Esophagus mucosa (tissue), 1 donor: ENCODE measurements at places on chromosomes 12 and 14. TPM values are rescaled to one million over a fixed set of nuclear protein-coding genes. Genes with fewer than 3 reads are reported as not detected.
A peak's percentile ranks its signal among the peaks of the same experiment; 100 is the strongest.

DNA sequence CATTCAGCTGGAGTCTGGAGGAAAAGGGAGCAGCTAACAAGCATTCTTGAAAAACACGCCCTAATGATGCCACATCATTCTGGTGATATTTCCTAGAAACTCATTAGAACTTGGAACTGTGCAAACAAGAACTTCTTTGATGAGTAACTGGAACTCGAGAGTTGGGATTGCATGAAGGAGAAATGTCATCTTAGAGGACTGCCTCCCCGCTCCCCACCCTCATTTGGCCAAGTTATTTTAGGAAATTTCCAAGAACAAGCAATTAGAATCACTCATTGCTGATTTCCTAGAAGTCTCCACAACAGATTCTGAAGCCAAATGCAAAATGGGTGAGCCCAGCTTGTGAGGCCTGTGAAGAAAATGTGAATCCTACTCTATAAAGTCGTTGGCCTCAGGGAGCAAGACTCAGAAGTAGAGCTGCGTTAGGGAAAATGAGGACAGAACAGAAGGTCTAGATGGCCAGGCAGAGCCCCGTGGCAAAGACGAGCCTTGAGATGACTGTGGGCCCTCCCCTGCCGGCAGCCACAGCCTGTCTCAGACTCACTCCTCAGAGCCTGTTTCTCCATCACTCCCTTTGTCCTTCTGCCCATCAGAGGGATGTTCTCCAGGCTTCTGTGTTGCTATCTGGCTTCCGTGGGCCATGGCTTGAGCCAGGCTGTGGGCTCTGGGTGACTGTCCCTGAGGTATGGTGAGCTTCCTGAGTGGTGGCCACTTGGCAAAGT lies 38.4 kb downstream of the RTL1 start:
- no peak for ATAC-seq

- ATAC-seq: no peak
These were observed 3.7 kb downstream of the FBRSL1 start for GRCh38 chr12:132493482-132494178.

GRCh38 chr14:87783071-87783470 lies 209.9 kb downstream of the GALC start:
- ATAC-seq: no peak

DNA sequence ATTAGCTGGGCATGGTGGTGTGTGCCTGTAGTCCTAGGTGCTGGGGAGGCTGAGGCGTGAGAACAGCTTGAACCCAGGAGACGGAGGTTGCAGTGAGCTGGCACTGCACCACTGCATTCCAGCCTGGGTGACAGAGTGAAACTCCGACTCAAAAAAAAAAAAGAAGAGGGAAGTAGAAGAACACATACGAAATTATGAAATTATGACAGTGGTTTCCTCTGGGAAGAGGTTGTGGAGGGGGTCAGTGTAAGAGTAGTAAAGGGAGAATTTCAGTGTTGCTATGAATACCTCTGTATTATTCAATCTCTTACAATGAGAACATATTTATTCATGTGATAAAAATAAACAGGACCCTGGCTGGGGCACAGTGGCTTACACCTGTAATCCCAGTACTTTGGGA lies 24.7 kb upstream of the CSRNP2 start:
- no peak for ATAC-seq

DNA sequence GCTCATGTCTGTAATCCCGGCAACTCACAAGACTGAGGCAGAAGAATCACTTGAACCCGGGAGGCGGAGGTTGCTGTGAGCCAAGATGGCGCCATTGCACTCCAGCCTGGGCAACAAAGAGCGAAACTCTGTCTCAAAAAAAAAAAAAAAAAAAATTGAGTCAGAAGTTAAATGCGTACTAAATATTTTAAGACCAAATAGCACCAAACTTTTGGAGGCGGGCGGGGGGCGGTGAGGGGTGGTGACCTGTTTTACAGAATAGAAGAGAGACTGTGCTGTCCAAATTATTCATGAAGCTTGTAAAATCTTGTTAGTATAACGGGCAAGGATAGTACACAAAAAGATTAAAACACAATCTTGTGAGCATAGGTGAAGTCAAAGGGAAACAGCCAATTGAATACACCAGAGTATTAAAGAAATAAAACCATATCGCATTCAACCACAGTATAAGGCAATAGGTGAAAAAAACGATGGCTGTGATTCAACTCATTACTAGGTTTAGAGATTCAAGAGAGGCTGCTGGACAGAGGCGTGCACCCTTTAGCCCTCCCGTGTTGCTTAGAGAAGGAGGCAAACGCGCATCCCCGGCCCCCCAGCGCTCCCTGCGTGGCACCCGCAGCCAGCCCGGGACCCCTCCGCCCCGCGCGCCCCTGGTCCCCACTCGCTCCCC lies 571 bp downstream of the ZNF891 start:
- peak; percentile 11 for ATAC-seq

- ATAC-seq: no peak
These were observed 233.8 kb downstream of the CACNA1C start for GRCh38 chr12:2286461-2287131.

- no peak for ATAC-seq
These were observed 282.5 kb upstream of the AMIGO2 start for GRCh38 chr12:47362126-47362705.

- ATAC-seq: no peak
These were observed 965.4 kb downstream of the LRFN5 start for GRCh38 chr14:42572032-42572431.

- peak; percentile 66 for ATAC-seq
These were observed 619 bp downstream of the ERC1 start for GRCh38 chr12:991350-992333.

DNA sequence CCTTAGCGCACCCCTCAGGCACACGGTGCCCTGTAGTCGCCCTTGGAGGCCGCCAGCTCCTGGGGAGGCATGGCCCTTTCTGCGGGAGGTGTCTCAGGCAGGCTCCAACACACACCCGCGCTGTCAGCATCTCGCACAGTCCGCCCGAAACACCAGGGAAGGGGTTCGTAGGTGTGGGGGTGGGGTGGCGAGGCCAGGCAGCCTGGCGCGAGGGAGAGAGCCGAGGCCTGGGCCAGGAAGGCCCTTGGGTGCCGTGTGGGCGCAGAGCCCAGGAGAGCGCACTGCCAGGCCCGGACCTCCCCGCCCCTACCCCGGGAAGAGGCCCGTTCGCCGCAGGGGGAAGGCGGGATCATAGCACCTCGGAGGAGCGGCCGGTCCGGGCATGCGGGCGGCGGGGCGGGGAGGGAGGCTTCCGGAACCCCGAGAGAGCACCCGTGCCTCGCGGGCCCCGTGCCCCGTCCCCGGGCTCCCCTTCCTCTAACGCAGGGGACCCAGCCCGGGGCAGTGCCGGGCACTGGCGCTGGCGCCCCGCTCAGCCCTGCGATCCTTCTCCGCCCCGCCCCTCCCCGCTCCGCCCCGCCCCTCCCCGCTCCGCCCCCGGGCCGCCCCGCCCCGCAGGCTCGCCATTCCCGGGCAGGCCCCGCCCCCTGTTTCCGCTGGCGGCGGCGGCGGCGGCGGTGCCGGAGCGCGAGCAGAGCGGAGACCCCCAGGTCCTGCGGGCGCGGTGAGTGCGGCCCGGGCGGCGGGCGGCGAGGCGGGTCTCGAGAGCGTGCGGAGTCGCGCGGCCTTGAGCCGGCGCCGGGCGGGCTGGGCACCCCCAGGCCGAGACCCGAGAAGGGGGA lies at the start of gene TSPAN9:
Gene TSPAN9 (plus strand): TSS at position 650 of the 842 bp plus-strand sequence. CDS start 123,815 bp downstream, outside the sequence.
- peak; percentile 86 for ATAC-seq

GRCh38 chr14:78524196-78524595 lies 354.0 kb downstream of the NRXN3 start:
- no peak for ATAC-seq

DNA sequence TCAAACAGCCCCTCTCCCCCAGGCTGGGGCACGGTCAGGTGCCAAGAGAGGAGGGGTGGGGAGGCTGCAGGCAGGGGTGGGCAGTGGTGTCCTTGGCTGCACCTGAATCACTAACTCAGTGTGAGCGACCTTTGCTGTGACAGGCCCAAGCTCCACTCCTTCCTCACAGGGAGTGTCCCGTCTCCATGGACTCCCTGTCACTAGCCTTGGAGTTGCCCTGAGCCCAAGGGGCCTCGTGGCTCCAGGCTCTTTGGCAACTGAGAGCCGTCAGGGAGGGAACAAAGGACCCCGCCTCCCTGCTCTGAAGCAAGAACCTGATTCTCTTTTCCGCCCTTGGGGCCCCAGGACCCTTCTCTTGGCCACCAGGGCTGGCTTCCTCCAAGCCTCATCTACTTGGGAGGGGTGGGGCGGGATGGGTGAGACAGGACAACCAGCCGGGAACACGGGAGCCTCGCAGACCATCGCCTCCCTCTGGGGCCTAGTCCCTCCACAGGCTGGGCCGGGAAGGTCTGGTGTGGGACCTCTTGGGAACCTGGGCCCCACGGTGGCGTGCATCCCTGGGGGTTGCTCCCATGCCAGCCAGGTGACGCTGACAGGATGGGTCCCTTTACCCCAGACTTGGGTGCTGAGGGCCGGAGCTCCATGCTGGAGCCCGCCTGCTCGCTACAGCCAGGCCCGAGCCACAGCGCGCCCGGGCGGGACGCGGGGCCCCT lies 935 bp upstream of the ADSS1 start:
- peak; percentile 7 for ATAC-seq

DNA sequence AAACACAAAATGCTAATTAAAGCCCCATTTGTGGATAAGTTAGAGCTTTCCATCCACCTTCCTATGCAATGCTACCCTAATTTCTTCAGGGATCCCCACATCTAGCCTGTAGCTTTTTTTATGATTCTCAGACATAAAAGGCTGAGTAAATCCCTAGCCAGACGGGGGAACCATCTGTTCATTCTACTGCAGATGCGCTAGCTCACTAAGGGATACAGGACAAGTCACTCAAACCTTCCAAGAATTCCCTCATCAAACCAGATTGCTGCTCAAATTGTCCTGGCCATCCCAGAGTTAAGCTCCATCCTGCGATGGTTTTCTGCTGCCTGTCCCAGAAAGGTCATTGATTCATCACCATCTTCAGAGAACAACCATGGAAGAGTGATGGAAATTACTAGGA lies 56.7 kb downstream of the MYRFL start:
- ATAC-seq: no peak

GRCh38 chr14:101049511-101049910 lies 146.0 kb upstream of the RTL1 start:
- ATAC-seq: no peak

DNA sequence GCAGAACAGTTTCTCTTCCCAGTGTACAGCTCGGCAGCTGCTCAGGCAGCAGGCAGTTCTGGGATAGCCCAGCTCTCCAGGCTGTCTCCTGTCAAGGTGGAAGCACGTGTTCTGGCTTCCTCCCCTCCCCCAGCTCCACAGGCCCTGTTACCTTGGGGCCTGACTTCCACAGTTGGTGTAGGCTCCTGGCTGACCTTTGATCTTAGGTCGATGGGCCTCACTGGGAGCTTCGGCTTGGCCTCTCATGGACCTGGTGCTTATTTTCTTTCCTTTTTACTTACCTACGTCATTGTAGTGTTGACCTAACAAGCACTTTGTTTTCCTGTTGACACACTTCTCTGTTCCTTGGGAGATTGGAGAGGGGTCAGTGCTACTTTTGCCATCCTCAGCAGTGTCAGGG lies 17.0 kb downstream of the DLST start:
- peak; percentile 16 for ATAC-seq

GRCh38 chr12:131366261-131366871 lies 344.5 kb upstream of the SFSWAP start:
- ATAC-seq: no peak

- no peak for ATAC-seq
These were observed 13.4 kb downstream of the ASB2 start for GRCh38 chr14:93962701-93963601.

DNA sequence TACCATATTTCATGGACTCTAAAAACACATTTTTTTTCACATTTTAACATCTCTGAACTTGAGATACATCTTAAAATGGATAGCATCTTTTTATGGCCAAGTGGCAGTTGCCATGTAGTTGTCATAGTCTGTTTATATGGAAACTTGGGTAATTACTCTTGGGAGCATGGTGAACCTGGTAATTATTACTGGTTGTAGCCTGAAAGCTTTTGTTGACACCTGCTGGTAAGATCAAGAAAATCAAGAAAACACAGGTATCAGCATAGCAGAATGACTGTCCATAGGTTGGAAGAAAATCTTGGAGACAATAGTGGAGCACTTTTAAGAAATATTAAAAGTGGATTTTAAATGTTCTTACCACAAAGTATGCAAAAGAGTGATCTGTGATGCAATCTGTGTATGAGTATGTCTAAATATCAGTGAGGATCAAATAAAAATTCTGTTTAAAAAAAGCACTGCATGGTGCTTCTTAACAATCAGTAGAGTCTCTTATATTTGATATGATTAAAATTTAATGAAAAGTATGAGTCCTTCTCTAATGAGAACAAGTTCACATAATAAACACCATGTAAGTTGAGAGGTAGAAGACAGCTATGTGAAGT lies 44.2 kb downstream of the TTC8 start:
- ATAC-seq: peak; percentile 58

DNA sequence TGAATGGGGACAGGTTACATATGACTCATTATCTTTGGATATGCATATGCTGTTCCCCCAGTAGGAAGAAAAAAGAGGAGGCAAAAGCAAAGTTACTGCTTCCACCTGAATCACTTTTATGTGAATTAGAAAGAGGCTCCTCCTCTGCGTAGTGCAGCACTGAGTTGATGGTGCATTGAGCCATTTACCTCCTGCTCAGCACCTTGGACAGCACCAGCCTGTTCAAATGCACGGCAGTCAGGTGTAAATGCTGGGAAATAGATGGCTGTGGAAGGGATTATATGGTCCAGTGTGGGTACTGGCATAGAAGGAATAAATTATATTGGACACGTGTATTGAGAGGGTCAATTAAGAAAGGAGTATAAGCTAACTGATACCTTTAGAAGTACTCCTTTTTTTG lies 541.9 kb upstream of the SEL1L start:
- ATAC-seq: no peak

DNA sequence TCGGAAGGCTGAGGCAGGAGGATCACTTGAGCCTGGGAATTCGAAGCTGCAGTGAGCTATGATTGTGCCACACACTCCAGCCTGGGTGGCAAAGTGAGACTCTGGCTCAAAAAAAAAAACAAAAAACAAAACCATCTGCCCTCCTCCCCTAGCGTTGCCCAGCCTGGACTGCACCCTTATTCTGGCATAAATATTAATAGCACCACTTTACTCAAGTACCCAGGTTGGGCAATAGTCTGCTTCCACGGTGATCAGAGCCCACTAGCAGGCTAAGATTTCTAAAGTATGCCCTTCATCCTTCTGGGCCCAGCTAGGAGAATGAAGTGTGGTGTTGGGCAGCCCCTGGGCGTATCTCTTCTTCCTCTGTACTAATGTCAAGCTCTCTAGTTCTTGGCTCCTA lies 33.3 kb downstream of the KCTD10 start:
- ATAC-seq: no peak

RPL10L gene
- not detected for total RNA-seq

PTGER2 gene
- total RNA-seq: 0.40 TPM

CD63 gene
- 253 TPM for total RNA-seq

CLEC1B gene
- not detected for total RNA-seq

NKX2-1 gene
- total RNA-seq: not detected

LRIG3 gene
- 28.2 TPM for total RNA-seq

PRB3 gene
- not detected for total RNA-seq

INHBC gene
- total RNA-seq: not detected

GPR65 gene
- total RNA-seq: 0.20 TPM

FGFR1OP2 gene
- 20.3 TPM for total RNA-seq

GPR84 gene
- total RNA-seq: 0.16 TPM

PCED1B gene
- total RNA-seq: 1.7 TPM

TAS2R43 gene
- total RNA-seq: 0.84 TPM

CEP170B gene
- total RNA-seq: 28.1 TPM

STRN3 gene
- total RNA-seq: 24.5 TPM

ELK3 gene
- total RNA-seq: 45.4 TPM
